Osteoblast (primary cell): ENCODE measurements at places on chromosomes 11 and 22. TPM values are rescaled to one million over a fixed set of nuclear protein-coding genes. Genes with fewer than 3 reads are reported as not detected.

DNA sequence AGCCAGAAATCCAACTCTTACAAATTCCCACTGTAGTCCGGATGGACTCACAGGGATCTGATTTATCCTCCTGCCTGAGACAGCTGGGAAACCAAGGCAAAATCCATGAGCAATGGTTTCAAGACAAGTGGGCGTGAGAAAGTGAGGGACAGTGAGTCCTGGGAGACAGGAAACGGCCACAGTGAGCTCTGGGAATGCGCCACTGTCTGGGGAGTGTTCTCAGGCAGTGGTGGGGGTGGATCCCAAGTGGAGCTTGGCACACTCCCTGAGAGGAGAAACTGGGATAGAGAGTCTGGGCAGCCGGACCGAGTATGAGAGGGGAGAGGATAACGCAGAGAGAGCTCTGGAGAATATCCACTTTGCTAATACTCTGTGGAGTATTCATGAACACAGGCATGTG is 9.8 kb downstream of the IL17REL start:
- DNase-seq, result peak; percentile 78

GRCh38 chr22:47613606-47614350 is 851.3 kb downstream of the TBC1D22A start:
- DNase-seq, result peak; percentile 29

DNA sequence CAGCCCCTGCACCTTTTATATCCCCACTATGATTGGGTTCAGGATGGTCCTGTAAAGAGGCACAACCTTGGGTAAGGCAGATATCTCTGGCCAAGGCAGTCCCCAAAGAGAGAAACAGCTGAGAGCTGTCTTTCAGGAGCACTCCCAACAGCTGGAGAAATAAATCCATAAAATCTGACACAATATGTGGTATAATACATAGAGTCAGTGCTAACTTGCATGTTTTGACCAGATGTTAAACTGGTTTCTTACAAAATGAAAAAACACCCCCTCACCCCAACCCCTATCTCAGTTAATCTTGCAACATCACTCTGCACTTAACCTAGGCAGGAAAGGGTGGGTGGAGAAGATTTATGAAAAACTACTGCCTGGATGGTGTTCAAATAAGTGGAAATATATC is 44.0 kb upstream of the C11orf87 start:
- DNase-seq, result no peak

The RFPL1 gene
- not detected in 2 replicates for total RNA-seq

DNA sequence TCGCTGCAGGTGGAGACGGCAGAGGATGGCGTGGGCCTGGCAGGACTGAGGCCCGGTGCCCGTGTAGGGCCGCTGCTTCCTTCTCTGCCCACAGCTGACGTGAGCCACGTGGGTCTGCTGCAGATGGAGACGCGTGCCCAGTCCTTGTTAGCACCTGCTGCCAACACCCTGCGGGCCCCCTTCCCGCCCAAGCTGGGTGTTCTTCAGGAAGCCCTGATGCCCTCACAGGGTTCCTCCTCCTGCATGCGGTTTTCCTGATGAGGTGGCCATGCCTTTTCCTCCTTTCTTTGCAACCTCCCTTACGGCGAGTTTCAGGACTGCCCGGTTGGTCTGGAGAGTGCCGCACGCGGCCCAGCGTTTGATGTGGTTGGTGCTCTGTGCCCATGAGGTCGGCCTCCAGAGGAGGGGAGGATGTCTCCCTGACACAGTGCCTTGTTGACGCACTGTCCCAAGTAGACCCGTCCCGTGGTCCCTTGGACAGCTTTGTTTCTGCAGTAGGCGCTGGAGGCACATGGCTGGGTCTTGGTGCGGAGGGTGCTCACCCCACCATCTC is 44.7 kb downstream of the AP2A2 start:
- peak; percentile 49 for DNase-seq

GRCh38 chr22:41648432-41648831 is 27.3 kb downstream of the XRCC6 start:
- DNase-seq, result peak; percentile 66

The APOL6 gene
- total RNA-seq, result 40.7 and 51.8 TPM in 2 replicates

- peak; percentile 86 for DNase-seq
These were observed 12.1 kb downstream of the GATD1 start for GRCh38 chr11:765025-765801.

DNA sequence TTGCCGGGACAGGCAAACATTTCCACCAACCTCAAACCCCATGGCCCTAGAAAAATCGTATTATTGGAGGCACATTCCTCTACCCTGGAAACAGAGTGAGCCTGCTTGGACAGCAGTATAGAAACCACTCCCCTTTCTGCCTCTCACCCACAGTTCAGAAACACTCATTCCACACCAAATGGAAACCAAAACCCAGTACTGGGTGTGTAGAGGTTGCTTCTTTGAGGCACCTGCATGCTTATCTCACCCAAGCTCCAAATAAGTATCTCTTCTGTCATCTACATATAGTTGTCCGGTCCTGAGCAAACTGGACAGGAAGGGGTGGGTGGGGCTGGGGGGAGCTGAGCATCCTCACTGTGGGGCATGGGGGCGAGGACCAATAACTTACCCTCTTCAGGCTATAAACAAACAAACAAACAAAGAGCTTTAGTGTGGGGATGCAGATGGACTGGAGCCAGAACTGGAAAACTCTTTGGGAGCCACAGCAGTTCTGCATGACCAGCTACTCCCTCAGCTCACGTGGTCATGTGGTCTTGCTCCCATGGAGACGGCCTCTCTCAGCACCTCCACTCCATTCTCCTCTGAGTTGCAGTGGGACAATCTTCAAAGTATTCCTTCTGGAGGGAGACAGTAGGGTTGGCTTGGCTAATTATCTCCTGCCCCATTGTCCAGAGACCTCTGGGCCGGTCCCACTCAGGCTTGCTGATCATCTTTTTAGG is 1.0 kb upstream of the PLAAT2 start:
- no peak for DNase-seq

The MRGPRX3 gene
- not detected in 2 replicates for total RNA-seq

DNA sequence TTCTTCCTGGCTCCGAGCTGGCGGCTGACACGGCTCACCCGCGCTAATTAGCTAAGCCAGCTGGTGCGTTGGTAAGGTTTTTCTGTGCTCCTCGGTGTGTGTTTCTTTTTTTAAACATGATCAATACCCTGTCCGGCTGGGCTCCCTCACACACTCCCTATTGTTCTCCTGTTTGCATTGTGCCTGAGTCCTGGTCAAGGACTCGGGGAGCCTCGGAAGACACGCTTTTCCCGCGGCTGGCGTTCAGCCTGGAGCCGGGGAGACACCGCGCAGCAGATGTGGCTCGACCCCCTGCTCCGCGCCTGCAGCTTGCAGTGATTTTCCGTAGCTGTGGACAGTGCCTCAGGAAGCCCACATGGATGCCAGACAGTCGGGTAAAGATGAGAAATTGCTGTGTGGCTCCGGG is 454.9 kb upstream of the CADM1 start:
- no peak for DNase-seq

DNA sequence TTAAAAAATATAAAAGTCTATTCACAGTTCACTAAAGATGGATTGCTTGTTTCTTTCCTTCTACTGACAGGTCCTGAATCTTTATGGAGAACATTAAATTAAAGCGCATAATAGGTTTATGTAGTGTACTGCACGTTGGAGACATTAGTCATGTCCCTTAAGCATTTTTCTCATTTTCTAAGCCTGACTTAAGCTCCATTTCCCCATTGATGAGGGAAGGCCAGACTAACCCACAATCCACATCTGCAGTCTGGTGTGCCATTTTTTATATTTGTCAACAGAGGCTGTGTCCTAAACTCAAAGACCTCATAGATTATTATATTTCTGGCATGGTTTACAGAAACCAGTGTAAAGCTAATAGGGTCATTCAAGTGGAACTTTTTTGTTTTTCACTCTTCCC is 39.9 kb downstream of the CADM1 start:
- no peak for DNase-seq

- DNase-seq, result no peak
These were observed 356.4 kb downstream of the DYNC2H1 start for GRCh38 chr11:103465555-103466140.

The CARNS1 gene
- total RNA-seq, result under 0.01 TPM in 2 replicates

The OR52H1 gene
- total RNA-seq, result 0.29 and 0.36 TPM in 2 replicates

The UBE2L3 gene
- total RNA-seq, result 40.2 and 40.4 TPM in 2 replicates

The ACCS gene
- total RNA-seq, result 21.0 and 27.1 TPM in 2 replicates

GRCh38 chr11:129089279-129089678 is 102.8 kb downstream of the ARHGAP32 start:
- DNase-seq, result no peak

- DNase-seq, result no peak
These were observed 18.9 kb downstream of the POLA2 start for GRCh38 chr11:65280646-65281045.

GRCh38 chr11:114094516-114094915 is 35.0 kb downstream of the ZBTB16 start:
- no peak for DNase-seq
